ENCODE measurements at places on chromosomes 5 and 9.

DNA sequence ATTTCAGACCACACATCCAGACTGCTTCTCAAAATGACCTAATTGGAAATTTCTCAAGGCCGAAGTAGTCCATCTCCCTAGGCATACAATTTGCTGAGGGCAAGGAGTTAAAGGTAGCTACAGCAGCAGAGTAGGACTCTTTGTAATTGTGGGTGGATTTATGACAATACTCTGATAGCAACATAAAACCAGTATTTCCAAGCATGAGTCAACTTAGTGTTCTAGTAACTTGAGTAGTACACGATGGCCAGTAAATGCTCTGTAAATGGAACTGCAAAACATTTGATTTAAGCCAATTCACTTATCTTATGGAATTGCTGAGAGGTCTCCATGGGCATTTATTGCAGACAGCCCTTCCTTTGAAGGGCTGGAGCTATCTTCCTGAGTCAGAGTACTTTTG, 352.2 kb downstream of the PLK2 start:
- no peak for DNase-seq

DNA sequence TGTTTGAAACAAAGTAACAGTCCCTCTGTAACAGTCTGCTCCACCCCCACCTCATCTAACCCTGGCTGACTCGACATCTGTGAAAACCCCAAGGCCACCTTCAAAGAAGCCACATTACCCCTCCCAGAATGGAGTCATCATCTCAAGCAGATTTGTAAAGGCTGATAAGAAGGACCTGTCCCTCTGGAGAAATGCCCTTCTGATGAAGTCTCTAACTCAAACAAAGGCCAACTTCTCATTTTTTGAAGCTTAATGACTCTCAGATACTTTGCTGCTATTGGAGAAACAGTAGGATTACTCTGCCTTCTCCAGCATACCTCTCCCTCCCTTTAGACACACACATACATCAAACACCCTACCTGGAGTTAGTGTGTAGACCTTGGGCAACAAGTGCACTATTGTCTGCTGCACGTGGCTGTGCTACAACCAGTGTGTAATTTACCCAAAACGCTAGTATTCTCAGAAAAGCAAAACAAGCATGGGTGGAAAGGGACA, 5.3 kb upstream of the SUSD1 start:
- peak; percentile 22 for DNase-seq

DNA sequence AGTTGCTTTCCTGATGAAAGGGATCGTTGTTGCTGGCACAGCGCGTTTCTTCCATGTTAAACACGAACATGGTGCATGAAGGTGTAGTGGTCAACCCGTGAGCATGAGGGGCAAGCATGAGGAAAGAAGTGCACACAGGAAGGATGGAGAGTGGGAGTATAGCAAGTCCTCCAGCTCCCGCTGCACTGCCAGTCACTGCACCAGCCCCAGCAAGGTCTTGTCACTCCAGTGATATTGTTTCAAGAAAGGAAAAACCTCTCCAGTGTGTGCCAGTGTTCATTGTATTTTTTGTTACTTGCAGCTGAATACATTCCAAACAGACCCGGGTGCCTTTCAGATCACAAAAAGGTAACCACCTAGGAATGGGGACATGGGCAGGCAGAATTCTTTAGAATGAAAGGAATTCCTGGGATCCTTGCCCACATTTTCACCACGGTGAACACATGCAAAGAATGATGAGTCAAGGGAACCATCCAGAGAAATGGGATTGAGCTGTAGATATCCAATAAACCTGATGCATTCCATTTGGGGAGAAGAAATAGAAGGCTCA, 186.3 kb downstream of the AOPEP start:
- no peak for DNase-seq

GRCh38 chr5:76941442-76941841, 11.4 kb upstream of the CRHBP start:
- DNase-seq, result no peak

- DNase-seq, result no peak
These were observed 27.6 kb downstream of the SGCD start for GRCh38 chr5:156354571-156354970.

- DNase-seq, result no peak
These were observed 544.7 kb upstream of the PTGER4 start for GRCh38 chr5:40134883-40135520.

GRCh38 chr9:12853051-12853450, 78.2 kb downstream of the LURAP1L start:
- DNase-seq, result no peak

DNA sequence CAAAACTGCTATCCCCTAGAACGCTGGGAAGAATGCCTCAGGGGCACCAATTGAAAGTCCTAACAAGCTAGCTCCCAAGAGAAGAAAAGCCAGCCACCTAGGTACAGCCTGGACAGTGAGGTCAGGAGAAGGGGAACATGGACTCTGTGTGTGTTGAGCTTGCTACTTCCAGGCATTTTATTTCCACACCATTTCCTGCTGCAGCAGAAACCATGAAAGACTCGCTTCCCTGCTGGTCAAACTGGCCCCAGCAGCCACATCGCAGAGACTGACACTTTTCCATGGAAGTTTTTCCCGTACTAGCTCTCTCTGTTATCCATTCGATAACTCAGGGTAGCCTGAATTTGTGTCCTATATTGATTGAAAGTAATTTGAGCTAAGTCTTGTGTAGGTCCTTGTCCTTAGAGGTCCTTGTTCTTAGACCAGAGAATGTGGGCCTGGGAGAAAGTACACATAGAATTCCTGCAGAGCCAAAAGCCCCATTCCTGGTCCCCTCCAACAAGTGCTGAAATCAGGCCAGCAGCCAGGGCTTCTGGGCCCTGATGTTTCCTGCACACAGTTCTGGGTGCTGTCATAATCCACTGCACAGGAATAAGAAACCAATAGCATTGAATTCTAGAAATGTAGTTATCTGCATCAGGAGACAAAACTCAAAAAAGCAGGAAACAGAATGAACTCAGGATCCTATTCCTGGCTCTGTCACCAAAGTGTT, 96.6 kb downstream of the BRINP1 start:
- DNase-seq, result no peak
